ENCODE measurements at places on chromosomes 7 and 10.

DNA sequence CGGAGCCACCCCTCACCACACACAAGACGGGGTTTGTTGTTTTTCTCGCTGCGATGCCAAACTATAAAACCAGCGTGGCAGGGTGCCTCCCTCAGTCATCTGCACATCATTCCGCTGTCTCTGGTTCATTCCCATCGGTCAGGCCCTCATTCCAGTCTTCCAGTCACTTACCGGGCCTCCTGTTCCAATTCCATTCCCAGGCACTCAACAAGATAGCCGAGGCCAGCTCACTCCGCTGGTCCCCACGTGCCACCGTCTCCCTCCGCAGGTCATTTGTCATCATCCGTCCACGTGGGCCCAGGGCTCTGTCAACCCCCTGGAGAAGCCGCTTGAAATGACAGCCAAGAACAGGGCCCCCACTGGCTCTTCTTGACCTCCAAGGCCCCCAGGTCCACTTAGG, 6.1 kb upstream of the TMEM184A start:
- no peak for DNase-seq

GRCh38 chr7:44279731-44280505, 45.5 kb downstream of the CAMK2B start:
- DNase-seq, result no peak

GRCh38 chr10:95181726-95182125, 12.3 kb upstream of the ACSM6 start:
- DNase-seq, result no peak

DNA sequence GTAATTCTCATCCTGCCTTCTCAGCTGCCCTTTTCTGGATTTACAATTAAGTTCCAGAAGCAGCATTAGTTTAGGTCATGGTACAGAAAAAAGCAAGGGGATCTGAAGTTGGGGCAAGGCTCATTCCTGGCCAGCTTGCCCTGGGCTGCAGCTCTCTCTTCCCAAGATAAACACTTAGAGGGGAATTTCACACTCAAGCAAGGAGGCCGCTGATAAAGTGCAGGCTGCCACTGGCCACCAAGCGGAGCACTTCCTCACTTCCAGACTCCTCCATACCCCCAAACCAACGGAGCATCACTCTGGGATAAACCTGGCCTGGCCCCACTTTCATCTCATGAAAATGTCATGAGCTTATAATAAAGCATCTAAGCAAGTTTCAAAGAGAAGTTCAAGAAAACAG, 445.5 kb upstream of the MKI67 start:
- DNase-seq, result no peak

DNA sequence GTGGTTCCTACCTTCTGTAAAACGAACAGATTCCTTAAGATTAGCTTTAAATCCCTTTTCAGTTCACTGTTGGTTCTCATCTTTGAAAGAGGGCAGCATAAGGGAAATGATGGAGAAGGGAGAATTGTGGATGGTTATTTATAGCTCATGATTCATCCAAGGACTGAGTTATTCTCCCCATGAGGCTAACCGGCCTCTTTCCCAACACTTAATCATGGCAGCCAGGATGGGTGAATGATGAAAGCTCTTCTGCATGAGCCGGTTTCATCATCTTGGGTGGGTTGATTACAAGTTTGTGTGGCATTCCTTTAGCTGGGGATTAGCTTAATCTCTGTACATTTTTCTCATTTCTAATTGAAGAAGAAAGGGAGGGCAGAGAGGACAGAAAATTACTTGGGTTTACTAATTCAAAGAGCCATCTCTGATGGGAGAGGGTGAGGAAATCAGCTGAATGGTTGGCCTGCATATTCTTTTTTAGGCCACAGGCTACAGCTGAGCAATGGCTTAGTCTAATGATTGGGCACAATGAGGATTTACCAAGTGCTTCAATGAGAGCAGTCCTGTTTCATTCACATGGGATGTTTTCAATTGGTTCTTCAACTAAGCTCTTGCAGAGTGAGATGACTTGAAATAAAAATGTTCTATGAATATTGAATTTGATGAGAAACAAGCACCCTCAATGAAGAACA, 250.0 kb downstream of the BMPER start:
- DNase-seq, result no peak

DNA sequence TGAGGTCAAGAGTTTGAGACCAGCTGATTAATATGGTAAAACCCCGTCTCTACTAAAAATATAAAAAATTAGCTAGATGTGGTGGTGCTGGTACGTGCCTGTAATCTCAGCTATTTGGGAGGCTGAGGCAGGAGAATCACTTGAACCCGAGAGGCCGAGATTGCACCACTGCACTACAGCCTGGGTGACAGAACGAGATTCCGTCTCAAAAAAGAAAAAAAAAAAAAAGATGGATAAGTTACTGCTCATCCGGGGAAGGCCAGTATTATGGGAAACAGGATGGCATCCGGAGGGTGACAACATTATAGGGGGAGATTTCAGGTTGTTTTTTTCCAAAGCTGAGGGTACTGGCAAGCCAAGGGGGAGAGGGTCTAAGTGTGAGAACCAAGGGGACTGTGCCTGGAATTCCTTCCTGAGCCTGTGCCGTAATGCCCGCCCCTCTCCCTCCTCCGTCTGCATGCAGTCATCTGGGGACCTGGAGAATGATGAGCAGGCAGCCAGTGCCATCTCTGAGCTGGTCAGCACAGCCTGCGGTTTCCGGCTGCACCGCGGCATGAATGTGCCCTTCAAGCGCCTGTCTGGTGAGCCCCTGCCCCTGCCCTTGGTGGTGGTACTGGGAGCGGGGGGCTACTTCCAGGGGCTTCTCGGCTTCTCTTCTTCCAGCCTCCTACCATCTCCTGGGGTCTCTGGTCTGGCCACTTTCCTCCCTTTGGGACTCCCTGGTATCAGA, 4.4 kb downstream of the LAMTOR4 start:
- no peak for DNase-seq

- no peak for DNase-seq
Observed at GRCh38 chr10:93074597-93075368, 1.1 kb downstream of the CYP26A1 start.

DNA sequence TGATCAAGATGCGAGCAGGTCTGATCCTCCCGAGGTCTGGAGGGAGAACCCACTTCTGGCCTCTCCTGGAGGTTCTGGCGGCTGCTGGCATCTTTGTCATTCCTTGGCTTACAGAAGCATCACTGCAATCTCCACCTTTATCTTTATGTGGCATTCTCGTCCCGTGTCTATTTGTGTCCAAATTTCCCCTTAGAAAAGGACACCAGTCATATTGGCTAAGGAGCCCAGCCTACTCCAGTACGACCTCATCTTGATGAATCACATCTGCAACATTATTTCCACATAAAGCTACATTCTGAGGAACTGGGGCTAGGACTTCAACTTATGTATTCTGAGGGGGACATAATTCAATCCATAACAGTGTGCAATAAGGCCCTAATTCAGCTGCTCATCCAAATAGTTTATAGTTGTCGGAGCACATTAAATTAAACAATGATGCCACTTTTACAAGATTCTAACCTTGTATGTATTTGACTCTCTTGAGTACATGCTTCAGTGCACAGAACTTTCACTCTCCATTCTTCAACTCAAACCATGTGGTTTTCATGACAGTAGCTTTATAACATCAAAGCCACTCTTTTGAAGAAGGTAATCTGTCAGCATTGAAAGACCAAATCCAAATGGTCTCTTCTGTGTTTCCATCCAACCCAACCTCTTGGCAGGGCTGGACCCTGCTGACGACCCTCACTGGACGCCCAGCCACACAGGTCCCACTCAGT, 86.2 kb upstream of the DDC start:
- no peak for DNase-seq
